ENCODE measurements at places on chromosomes 4 and X.
A peak's percentile ranks its signal among the peaks of the same experiment; 100 is the strongest.

GRCh38 chr4:155952501-155952901 is 1.2 kb downstream of the CTSO start:
- DNase-seq, result no peak

- DNase-seq, result peak; percentile 83
Measured at GRCh38 chrX:9942086-9942485, 25.1 kb upstream of the CLDN34 start.

DNA sequence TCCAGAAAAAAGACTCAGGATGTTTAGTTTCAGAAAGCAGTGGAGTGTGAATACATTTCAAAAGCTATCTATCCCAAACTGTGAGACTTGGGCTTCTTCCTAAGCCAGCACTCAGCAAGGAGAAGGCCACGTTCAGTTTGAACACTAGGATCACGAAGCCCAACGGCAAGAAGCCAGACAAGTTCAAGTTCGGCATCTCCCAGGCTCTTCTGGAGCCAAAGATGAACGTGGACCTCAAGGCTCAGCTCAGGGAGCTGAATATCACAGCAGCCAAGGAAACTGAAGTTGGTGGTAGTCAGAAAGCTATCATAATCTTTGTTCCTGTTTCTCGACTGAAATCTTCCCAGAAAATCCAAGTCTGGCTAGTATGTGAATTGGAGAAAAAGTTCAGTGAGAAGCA is 7.6 kb downstream of the PLAC1 start:
- no peak for DNase-seq

GRCh38 chr4:173591760-173592159 is 61.7 kb upstream of the HAND2 start:
- no peak for DNase-seq

GRCh38 chrX:126164689-126165400 is 1.2 kb downstream of the DCAF12L2 start:
- DNase-seq, result no peak

GRCh38 chr4:108877821-108878220 is 115.0 kb upstream of the ETNPPL start:
- DNase-seq, result no peak

DNA sequence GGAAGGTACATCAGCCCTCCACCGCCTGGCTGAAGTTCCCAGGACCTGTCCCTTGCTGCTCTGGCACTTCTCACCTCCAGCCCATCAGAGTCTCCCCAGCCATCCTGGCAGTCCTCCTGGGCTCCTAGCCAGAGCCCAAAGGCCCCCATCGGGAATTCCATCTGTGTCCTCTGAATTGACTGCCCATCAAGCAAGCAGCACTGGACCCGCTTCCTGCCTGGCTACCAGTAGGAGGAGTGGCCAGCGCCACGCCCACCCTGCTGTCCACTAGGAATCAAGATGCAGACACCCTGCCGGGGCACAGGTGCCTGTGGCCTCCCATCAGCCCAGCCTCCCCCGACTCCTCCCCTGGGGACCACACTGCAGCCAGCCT is 47.2 kb downstream of the C4orf50 start:
- DNase-seq, result no peak

DNA sequence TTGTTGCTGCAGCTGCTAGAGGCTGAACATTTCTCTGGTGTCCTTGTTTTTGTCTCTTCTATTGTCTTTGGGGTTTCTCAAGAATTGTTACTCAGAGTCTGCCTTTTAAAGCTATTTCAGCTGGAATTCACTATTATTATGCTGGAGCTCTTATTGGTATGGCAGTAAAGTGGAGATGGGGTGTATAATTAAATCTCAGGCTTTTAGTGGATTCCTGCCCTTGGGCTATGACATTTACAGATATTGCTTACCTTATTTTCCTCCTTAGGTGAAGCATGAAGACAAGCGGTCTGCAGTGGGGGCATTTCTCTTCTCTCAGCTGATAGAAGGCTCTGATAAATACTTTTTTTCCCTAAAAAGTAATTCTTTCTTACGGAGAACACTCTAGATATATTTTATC is 1656.6 kb upstream of the IGFBP7 start:
- DNase-seq, result no peak

DNA sequence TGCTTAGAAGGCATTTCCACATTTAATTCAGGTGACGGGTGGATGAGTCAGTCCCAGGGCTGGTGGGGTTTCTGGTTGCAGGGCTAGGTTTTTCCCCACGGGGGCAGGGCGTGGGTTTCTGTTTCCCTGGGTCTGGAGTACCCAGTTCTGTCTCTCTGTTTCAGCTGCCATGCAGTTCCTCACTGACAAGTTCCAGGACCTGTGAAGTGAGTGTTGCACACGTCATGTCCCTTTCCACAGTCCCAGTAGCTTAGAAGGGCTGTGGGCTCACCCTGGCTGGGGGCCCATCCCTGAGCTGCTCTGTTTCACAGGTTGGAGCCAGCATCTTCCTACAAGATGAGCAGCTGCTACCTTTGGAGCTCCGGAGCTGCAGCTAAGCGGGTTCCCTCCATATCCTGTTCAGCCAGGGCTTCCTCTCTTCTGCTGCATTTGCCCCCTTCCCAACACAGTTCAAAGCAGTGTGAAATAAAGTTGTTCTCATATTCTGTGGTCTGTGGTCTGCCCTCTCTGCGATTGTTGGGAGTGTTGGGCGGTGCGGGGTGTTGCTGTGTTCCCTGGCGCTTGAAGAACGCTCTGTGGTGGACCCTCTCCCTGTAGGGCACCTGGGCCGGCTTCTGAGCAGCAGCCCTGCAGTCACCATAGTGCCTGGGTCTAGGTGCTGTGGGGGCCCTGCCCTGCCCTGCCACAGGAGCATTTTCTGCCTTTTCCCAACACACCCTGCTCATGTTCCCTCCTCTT is 3.9 kb downstream of the LOC101059915 start:
- peak; percentile 82 for DNase-seq

DNA sequence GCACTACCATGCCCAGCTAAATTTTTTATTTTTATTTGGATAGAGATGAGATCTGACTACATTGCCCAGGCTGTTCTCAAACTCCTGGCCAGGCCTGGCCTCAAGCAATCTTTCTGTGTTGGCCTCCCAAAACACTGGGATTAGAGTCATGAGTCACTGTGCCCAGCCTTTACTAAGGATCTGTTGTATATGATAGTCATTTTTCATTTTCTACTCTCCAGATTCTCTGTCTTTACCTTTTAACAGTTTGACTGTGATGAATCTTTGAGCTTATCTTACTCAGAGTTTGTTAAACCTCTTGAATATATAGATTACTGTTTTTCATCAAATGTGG is 161.8 kb downstream of the FNIP2 start:
- DNase-seq, result no peak

- DNase-seq, result no peak
Measured at GRCh38 chr4:74439952-74440351, 5.0 kb upstream of the AREG start.

DNA sequence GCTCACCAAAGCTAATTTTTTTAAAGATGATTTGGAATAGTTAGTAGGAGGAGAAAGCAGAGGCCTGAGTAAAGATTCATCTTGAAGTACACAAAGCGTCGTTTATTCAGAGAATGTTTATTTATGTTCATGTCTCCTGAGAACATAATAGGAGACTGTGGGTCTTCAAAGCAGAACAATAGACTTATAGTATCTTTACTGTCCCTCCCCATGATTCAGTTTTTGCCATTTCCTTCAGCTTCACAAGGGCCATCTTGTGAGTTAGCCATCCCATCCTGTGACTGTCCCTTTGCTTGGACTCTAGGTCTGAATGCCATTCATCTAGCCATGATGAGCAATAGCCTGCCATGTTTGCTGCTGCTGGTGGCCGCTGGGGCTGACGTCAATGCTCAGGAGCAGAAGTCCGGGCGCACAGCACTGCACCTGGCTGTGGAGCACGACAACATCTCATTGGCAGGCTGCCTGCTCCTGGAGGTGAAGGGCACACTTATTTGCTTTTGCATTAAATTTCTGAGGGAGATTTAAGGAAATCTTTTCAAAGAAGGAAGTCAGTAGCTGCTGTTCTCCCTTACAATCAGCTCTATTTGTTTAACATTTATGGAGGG is 105.8 kb downstream of the NFKB1 start:
- no peak for DNase-seq

GRCh38 chr4:53511014-53511413 is 80.3 kb downstream of the LNX1 start:
- no peak for DNase-seq

- DNase-seq, result no peak
Measured at GRCh38 chr4:27186710-27187109, 326.1 kb downstream of the STIM2 start.

GRCh38 chr4:1467581-1468458 is 61.6 kb upstream of the NKX1-1 start:
- no peak for DNase-seq

- no peak for DNase-seq
Measured at GRCh38 chr4:74675673-74676279, 118.5 kb downstream of the BTC start.

DNA sequence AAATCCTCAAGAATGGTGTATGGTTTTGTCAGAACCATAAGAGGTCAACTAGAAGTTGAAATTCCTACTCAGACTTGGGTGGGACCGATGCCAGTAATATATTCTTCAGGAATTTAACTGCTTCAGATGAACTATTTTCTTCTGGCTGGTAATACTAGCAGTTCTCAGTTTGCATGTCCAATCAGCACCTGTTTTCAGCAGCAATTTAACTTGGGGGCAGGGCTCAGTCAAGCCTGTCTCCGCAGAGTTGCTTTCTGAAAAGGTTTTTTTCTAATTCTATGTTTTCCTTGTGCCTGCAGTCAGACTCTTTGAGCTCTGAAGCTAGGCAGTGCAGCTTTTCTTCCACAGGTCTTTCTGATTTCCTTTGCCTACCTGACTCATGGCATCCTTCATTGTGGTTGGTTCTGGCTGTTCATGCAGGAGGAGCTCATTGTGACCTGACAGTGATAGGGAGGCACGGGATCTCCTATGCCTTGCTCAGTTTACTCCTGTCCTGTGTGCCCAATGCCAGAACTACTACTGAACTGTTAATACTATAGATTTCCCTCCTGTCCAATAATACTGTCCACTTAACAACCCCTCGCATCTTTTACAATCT is 17.3 kb upstream of the FMR1 start:
- DNase-seq, result no peak

DNA sequence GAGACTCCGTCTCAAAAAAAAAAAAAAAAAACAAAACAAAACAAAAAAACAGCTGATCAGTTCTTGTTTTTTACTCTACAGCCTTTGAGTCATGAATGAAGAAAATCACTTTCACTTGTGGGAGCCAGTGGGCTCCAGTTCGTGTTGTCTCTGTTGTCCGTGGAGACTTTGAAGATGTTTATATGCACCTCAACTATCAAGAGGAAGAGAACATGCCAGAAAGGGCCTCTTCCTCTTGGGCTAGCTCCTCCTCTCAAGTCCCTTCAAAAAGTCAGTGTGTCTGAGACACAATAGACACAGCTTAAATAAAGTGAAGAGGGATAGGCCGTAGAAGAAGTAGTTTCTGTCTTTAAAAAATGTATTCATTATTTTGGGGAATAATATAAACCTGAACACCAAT is 182.7 kb downstream of the KDR start:
- peak; percentile 59 for DNase-seq

DNA sequence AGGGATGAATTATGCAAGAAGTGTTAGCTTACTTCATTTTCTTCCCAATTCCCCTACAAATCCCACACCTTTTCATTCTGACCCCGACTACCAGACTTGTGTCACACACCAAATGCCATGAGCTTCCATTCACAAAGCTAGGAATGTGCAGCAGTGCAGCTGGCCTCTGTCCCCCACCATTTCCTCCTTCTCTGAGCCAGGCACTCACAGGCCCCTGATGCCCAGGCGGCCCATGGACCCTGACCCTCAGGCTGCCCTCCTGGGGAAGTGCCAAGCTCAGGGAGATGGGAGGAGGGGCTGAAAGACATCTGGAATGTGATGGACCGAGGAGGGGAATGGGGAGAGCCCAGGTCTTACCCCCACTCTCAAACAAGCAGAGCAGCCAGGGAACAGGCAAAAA is 67.0 kb upstream of the BCOR start:
- no peak for DNase-seq

GRCh38 chr4:94634271-94634670 is 123.5 kb upstream of the BMPR1B start:
- DNase-seq, result no peak

GRCh38 chrX:96997196-96997595 is 113.5 kb downstream of the RPA4 start:
- no peak for DNase-seq

DNA sequence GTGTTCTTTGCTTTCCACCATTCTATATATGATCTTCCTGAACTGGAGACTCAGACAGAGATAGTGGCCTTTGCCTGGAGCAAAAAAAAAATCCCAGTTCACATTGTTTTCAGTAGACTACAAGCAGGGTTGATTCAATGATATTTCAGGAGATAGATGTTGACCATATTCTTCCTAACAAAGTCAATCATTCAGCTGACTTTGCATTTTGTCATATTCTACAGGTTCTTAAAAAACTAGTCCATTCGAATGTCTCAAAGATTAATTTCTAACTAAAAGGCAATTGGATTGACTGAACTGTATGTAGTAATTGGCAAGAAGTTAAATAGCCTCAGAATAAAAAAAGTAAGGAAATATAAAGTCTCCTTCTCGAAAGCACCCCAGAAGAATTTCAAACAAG is 479.5 kb downstream of the NKX6-1 start:
- DNase-seq, result no peak

GRCh38 chr4:179145746-179146525 is 1703.7 kb upstream of the AGA start:
- no peak for DNase-seq

GRCh38 chrX:133412246-133412645 is 3.0 kb downstream of the GPC4 start:
- DNase-seq, result no peak

DNA sequence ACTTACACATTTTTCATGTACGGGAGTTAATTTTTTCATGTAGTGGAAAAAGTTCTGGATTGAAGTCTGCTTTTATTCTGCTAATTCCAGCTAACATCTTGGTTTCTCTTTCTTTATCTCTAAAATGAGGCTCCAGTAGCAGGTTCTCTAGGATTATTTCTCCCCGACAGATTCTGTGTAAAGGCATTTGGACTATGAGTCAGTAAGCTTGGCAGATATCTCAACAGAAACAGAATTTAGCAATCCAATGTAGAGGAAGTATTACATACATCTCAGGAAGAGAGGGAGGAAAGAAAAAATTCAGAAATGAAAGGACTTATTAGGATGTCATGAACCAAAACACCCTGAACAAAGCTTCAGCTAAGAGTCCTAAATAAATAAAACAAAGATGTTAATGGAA is 1682.3 kb upstream of the TENM3 start:
- no peak for DNase-seq

DNA sequence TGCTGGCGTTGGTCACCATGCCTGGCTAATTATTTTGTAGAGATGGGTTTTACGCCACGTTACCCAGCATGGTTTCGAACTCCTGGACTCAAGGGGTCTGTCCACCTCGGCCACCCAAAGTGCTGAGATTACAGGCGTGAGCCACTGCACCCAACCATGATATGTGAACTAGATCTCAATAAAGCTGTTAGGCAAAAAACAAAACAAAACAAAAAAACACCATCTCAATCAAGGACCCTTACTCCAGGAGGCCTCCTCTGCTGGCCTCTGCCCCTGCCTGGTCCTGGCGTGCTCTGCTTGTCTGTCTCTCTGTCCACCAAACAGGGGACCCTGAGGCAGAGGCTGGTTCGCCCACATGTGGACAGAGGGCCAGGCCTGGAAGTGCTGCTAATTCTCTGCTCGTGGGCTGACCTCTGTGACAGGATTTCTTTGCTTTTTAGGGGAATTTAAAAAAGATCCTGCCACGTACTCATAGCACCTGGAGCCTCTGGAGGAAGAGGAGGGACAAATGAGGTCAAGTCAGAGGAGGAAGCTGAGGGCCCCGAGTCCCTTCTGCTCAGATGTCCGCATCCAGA is 32.7 kb upstream of the WFS1 start:
- no peak for DNase-seq
